AG10803 (cell line): ENCODE measurements at places on chromosomes 13 and 19.

DNA sequence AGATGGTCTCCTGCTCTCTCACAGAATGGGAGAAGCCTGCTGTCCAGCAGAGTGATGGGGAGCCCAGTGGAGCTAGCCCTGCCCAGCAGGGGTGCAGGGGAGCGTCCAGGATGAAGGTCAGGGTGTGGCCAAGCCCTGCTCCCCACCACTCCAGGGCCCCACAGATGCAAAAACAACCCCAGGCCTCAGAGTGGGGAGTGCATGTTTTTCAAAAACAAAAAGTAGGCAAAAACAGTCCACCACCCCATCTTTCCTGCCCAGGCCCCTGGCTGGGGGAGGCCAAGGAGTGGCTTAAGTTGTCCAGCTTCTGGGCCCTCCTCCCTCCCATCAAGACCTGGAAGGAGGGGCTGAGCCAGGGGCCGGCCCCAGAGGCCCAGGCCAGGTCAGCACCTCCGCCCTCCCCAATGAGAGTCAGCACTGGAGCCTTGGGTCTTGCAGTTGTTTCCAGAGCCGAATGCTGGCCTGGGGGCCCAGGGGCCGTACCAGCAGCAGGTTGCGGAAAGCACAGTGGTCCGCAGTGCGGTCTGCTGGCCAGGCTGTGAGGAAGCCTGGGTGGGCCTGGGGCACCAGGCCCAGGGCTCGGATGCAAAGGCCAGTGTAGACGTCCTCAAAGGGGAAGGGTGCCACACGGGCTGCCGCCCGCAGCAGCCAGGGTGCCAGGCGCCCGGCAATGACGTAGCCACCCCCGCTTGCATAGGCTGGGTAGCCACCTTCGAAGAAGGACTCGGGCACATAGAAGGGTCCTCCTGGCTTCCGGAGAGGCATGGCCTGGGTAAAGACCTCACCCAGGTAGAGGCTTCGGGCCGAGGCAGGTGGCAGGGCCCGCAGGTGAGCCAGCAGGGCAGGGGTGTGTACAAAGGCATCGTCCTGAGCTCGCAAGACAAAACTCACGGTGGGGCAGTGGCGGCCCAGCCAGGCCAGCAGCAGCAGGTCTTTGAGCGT is 1.7 kb downstream of the B3GNT8 start:
- DNase-seq, result no peak

DNA sequence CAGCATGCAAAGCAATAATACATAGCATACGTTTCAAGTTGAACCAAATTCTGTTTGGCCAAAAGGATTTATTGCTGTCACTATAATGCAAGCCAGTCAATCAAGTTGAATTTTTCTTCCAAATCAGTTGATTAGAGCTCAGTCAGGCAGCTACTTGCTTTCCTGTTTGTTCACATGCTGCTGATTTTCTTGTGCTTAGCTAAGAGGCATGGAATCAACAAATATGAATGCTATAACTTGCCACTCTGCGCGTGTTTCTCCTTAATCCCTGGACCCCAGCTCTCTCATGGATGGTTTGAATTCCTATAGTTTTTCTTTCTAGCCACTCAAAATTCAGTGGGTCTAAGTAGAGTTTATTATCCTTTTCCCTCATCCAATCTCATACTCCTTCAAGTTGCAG is 311.3 kb downstream of the KLF5 start:
- DNase-seq, result no peak

- DNase-seq, result no peak
Measured at GRCh38 chr19:1481893-1482360, 2.9 kb upstream of the C19orf25 start.

- DNase-seq, result no peak
Measured at GRCh38 chr19:39874404-39874803, 28.2 kb upstream of the FBL start.

DNA sequence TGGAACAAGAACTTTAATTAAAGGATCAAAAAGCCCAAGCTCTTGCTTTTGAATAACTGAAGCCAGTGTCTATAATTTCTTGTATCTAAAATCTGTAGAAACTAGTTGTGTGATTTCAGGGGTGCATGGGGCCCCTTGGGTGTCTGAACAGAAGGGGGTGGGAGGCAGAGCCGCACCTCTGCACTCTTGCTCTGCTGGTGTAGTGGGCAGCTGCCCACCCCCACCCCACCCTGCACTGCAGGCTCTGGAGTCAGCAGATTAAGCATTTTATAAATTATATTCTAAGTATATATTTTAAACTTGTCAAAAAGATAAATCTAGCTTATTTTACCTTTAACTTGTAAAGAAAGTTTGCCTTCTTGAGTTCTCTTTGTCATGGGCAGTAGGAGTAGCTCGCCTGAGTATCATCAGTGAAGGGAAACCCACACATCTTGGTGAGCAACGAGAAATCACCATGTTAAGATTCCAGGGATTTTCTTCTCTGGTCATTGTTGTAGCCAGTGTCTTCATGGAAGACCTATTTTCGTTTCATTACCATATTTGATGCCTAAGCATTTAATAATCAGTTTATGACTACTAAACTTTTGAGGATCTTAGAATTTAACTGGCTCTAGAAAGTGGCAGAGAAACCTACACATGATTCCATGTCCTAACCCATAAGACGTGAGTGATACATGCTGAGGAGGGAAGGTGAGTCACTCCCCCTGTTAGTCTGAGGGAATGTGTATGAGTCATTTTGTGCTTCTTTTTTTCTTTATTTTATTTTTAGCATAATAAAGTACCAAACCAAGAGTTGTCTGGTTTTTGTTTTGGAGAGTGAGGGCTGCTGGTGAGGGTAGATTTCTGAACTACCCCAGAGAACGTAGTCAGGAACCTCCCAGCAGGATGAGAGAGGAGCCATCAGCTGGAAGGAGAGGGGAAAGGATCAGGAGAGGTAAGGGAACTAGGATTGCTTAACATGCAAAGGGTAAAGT is 7.7 kb downstream of the UBE2L5 start:
- peak; percentile 85 for DNase-seq

DNA sequence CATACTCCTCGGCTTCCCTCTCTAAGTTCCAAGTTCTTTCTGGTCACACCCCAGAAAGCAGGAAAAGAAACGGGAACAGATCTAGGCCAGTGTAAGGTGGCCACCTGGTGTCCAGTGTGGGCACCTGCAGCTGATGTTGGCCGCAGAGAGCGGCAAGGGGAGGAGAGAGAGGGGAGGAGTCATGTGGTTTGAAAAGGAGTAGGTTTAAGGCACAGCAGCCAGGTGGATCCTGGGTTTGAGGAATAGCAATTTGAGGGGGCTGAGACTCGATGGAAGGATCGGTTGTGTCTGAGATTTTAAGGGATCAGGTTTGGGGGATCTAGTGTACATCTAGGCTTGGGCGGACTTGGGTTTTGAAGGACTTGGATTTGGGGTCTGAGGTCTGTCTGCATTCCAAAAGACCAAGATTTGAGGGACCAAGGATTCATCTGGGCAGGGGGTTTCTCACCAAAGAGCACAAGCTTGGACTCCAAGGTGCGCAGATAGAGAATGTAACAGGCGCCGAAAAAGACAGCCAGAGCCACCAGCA is 1.2 kb downstream of the RABAC1 start:
- DNase-seq, result peak; percentile 79

DNA sequence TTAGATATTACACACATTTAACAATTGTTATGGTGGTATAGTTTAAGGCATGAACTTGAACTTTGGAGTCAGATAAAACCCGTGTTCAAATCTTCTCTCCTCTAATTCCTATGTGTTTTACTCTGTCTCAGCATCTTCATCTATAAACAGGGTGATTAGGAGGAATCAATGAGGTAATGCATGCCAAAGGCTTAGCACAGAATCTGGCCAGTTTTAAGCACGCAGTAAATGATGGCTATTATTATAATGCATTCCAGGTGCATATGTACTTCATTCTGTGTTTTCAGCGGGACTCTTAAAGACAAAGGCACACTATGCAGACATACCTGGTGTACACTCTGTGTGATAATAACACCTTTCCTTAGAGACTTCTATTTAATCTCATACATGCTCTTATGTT is 88.0 kb upstream of the FRY start:
- peak; percentile 75 for DNase-seq

GRCh38 chr19:1856698-1857603 is 6.4 kb downstream of the KLF16 start:
- DNase-seq, result peak; percentile 67

DNA sequence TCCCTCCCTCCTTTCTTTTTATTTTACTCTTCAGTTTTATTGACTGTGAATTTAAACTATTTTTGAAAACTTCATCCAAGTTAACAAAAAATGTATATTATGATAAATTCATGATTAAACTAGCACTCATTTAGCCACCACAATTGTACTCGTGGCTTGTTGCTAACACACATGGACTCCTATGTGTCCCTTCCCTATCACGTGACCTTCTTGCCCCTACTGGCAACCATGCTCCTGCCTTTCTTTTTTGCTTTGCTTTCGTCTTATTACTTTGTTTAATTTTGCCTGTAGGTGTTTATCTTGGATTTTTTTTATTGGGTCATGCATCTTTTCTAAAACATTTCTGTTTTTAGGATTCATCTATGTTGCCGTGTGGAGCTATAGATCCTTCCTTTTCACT is 8.2 kb downstream of the CLC start:
- no peak for DNase-seq

DNA sequence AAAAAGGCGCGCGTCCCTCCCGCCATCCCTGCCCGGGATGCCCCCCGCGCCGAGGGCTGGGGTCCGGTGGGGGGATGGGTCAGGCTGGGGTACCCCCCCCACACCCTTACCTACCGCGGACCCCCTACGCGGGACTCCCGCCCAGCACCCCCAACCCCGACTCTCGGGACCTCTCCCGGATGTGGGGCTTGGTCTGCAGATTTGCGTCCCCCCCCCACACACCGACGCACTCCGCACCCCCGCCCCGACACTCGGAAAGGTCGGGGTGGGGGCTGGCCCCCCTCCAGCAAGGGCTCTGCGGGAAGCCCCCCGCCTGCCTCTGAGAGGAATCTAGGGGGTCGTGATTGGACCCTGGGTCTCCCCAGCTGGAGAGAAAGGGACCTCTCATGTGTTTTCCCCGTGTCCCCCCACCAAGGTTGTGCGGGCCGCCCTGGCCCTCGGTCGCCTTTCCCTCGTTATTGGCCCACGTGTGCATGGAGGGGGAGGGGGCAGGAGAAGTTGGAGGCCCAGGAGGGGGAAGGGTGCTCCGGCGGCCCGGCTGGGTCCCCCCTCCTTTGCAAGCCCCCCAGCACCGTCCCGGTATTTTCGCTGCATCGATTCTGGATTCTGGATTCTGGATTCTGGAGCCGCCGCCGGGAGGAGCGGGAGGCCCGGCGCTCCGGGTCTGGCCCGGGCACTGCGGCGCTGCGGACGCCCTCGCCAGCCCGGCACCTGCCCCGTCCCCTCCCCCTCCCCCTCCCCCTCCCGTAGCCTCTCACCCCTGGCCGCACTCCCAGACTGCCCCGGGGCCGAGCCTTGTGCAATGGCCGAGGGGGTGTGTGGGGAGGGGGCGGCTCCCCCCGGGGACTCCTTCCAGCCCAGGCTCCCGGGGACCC is 607 bp downstream of the NFIC start:
- no peak for DNase-seq

DNA sequence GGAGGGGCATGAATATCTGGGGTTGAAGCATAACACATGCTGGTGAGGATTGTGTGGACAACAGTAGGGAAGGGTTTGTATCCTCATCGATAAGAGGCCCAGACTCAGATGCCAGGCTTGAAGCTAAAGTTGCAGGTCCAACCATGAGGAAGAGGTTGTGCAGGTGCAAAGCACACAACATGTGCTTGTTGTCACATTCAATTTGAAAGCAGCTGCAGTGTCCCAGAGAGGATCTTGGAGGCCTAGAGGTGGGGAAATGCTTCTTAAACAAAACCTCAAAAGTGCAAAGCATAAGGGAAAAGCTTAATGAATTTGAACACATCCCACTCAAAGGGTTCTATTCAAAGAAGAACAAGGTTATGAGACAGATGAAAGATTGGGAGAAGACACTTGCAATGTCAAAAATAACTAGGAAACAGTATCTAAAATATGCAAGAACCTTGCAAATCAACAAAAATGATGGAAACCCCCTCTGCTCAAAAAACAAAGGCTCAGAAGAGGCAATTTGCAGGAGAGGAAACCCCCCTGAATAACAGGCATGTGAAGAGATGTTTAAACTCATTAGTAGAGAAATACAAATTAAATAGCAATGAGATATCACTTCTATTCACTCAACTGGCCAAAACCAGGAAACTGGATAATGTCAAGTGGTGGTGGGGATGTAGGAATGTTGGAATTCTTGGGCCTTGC is 187.1 kb downstream of the KATNAL1 start:
- no peak for DNase-seq

DNA sequence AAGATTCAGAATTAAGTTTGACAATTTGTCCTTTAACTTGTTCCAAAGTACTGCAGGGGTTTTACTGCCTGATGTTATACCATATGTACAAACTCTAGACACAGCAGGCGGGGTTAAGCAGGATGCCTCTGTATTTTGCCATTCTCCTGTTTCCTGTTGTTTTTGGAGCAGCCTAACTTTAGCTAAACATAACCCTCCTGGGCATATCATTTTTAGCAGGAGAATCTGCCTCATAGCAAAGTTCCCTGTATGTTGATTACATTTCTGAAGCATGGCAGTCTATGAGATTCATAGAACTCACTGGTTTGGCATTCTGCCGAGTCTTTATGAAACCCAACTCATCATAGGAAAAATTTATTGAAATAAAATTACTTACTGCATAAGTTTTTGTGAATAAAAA is 5.2 kb downstream of the LHFPL6 start:
- peak; percentile 40 for DNase-seq

DNA sequence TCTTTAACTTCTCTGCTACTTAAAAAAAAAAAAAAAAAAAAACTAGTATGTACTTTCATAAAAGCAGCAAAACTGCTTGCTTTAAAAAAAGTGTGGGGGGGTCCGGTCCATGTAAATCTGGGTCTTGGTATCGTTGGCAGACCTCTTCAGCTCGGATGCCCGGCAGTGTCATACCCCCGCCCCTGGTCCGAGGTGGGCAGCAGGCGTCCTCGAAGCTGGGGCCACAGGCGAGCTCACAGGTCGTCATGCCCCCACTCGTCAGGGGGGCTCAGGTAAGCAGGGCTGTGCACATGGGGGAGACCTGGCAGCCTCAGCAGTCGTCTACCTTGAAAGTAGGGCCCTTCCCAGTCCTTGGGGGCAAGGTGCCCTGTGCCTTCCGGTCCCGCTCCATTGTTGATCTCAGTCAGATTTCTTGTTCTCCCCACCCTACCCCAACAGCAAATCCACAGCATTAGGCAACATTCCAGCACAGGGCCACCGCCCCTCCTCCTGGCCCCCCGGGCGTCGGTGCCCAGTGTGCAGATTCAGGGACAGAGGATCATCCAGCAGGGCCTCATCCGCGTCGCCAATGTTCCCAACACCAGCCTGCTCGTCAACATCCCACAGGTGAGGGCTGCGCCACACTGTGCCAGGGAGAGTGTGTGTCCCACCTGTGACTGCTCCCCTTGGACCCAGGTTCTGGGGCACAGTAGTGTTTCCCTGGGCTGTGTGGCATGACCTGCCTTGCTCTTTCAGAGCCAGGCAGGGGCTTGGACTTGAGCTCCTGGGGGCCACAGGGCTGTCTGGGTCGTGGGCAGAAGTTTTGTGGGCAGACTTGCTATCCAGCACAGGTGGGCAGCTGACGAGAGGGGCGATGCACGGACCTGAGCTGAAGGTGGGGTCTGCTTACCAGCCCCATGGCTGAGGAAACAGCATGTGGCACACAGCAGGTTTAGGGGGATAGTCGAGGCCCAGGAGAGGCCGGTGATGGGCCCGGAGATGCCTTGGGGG is 19.4 kb downstream of the TSSK6 start:
- no peak for DNase-seq

- DNase-seq, result no peak
Measured at GRCh38 chr13:71871176-71871754, 4.3 kb upstream of the DACH1 start.

GRCh38 chr13:41515491-41516139 is 58.3 kb downstream of the RGCC start:
- no peak for DNase-seq

GRCh38 chr13:45847554-45848224 is 3.9 kb downstream of the SIAH3 start:
- DNase-seq, result no peak

- no peak for DNase-seq
Measured at GRCh38 chr13:33917190-33917589, 99.2 kb downstream of the RFC3 start.
